ENCODE measurements at places on chromosomes 1 and 21.

DNA sequence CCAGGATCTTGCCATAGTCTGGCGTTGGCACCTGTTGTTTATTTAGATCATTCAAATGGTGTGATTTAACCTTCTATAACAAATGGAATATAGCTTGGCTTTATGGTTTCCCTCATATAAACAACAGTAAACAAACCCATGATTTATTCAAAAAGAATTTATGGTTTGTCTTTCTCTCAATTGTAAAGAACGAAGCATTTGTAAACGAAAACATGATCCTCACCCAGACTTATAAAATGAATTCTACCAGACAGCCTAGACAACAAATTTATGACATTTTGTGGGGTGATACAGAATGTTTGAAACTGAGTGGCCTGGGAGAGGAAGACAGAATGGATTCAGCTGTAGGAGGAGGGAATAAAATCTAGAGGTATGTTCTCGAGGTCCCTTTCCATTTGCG is 66.1 kb upstream of the PTGFR start:
- no peak for DNase-seq

GRCh38 chr1:32897082-32898049 is 3.8 kb downstream of the TMEM54 start:
- no peak for DNase-seq

DNA sequence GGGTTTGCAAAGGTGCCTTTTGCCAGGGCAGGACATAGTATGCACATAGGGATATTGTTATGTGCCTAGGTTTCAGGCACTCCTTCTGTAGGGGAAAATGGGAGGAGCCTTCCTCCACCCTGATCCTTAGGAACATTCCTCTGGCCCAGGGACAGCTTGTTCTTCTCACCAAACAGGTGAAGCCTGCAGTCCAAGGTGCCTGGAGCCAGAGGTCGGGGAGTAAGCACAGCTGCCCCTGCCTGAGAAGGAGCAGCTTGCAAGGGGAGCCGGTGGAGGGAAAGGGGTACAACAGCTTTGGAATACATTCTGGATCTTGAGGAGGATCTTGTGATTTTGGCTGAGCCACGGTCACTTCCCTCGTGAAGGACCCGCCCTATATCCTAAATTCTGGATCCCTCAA is 82.4 kb upstream of the CD1D start:
- no peak for DNase-seq

DNA sequence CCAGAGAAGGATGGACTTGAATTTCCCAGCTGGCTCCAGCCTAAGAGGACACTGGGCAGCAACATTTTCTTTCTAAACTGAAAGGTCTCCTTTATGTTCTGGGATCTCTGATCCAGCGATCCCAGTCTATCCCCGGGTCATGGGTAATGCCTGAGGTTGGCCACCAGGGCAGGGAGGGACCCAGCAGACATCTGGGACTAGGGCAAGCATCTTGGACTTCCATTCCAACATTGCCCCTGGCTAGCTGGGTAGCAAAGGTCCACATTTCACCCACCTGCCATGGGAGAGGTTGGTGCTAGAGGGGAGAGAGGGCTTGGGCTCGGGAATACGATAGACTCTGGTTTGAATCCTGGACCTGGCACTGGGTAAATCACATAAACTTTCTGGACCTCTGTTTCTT is 84.6 kb downstream of the LRRN2 start:
- no peak for DNase-seq

- no peak for DNase-seq
These were observed 62.8 kb downstream of the TOR3A start for GRCh38 chr1:179144626-179145025.

DNA sequence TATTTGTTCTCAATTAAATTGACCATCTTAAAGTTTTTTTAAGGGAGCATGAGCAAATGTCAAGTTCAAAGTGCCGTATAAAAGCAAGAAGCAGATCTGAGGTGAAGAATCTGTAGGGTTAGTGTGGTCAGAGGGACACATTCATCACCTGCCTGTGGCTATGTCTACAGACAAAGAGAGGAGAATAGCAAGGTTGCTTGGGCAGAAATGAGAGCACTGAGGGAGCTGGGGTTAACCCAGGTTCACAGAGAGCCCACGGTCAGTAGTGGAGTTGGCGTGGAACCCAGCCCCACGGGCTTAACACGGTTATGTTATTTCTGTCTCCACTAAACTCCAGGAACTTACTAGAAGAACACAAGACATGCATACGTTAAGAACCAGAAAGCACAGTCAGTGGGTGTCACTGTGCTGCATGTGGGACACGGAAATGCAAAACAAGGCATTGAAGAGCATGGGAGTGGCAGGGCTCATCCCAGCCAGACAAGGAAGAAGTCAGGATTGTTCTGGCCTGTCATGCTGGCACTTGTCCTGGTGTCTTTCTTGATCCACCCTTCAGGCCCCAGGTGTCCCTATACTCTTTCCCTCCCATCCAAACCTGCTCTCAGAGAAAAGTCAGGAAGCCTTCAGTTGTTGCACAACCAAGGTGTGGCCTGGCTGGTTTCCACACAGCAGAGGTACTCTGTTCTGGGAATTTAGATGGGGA is 95.5 kb upstream of the IVNS1ABP start:
- no peak for DNase-seq

DNA sequence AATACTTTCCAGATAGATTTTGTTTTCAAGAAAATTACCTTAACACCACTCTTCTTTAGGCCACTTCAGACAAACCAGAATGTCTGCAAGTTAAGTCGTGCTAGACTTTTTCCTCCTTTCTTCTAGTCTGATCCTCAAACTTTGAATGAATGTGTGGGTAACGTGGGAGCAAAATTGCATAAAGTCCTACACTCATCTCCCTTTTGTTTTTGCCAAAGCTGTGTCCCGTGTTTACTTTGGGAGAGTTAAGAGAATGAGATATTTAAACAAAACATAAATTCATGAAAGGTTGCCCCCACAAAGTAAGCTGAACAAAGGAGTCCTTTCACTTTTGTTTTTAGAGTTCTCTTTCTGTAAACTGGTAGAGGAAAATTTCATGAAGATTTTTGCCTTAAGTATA is 16.9 kb upstream of the VAMP3 start:
- DNase-seq, result no peak

DNA sequence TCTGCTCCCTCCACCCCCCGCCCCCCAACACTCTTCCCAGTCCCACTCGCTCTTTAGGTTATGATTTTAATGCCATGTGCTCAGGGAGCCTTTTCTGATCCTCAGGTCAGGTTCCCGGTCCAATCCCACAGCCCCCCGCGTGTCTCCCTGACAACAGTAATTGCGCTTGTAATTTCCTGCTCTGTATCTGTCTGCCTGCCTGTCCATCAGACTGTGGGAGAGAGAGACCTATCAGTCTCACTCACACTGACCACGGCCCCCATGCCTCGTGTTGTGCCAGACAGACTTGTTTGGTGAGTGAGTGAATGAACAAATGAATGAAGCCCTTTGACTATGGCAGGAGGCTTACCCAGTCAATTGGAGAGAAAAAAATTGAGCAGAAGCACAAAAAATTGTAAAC is 50.8 kb upstream of the ECE1 start:
- DNase-seq, result no peak

DNA sequence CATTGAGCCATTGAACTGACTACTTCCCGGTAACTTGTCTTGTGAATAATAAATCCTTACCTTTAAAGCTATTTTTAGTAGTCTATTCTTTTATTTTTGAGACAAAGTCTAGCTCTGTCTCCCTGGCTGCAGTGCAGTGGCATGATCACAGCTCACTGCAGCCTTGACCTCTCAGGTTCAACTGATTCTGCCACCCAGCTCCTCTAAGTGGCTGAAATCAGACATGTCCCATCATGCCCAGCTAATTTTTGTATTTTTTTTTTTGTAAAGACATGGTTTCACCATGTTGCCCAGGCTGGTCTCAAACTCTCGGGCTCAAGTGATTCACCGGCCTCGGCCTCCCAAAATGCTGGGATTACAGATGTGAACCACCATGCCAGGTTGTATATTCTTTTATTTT is 59.3 kb upstream of the PTGS2 start:
- no peak for DNase-seq

- DNase-seq, result no peak
These were observed 119.2 kb downstream of the TM2D1 start for GRCh38 chr1:61605607-61606321.

DNA sequence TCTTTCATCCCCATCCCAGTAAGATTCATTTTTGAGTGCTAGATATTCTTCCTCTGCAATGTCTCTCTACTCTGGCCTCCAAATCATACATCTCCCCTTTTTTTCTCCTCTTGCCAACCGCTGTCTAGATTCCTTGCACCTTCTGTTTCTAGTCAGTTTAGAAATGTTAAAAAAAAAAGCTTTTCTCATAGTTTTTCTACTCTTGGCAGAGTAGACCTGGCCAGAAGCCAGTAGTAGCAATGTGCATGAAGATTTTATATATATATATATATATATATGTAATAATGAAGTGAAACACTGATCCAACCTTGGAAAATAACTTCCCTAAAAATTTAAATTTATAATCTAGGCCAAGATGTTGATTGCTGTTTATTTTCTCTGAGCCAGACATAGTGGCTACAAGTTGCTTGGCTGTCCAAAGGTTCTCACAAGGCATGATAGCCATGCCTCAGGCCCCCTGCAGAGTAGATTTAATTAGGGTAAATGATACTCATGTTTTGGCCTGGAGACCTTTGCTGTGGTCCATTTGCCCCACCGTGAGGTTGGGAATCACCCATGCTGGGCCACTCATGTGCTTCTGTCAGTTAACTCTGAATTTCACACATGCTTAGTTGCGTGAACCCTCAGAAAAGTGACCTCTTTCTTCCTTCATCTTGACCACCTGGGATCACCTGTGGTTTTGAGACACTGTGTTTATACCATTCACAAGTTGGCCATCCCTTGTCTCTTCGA is 103.4 kb upstream of the KCNE2 start:
- DNase-seq, result no peak

DNA sequence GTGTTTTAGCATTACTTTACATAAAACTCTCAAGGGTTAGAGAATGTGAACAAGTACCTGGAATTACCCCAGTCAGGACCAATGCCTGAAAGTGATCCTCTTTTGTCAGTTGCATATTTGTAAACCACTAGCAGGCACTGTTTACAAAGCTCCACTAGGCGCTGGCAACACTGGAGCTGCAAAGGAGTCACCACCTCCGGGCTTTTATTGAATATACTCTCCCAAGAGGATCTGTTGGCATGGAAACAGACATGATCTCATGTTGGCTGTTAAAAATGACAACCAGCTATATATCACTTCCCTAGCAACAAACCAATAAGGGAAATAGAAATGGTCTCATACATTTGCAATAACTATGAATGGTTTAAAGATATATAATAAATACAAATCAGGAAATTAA is 116.0 kb downstream of the TTLL7 start:
- no peak for DNase-seq

- DNase-seq, result no peak
These were observed 88.9 kb upstream of the COL11A1 start for GRCh38 chr1:103197216-103197615.

GRCh38 chr1:67429011-67429527 is 1.1 kb downstream of the SERBP1 start:
- peak; percentile 53 for DNase-seq

DNA sequence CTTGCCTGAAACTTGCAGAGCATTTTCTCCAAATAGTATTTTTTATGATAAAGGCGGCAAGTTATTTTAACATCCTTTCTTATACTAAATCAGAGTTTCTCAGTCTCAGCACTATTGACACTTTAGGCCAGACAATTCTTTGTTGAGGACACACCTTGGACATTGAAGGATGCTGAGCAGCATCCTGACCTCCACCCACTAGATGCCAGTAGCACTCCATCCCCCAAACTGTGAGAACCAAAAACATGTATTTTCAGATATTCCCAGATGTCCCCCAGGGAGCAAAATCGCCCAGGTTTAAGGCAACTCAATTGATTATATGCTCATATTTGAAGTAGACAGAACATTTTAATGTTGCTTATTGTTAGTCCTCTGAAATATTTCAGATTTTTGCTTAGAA is 299.4 kb downstream of the ZP4 start:
- DNase-seq, result no peak

DNA sequence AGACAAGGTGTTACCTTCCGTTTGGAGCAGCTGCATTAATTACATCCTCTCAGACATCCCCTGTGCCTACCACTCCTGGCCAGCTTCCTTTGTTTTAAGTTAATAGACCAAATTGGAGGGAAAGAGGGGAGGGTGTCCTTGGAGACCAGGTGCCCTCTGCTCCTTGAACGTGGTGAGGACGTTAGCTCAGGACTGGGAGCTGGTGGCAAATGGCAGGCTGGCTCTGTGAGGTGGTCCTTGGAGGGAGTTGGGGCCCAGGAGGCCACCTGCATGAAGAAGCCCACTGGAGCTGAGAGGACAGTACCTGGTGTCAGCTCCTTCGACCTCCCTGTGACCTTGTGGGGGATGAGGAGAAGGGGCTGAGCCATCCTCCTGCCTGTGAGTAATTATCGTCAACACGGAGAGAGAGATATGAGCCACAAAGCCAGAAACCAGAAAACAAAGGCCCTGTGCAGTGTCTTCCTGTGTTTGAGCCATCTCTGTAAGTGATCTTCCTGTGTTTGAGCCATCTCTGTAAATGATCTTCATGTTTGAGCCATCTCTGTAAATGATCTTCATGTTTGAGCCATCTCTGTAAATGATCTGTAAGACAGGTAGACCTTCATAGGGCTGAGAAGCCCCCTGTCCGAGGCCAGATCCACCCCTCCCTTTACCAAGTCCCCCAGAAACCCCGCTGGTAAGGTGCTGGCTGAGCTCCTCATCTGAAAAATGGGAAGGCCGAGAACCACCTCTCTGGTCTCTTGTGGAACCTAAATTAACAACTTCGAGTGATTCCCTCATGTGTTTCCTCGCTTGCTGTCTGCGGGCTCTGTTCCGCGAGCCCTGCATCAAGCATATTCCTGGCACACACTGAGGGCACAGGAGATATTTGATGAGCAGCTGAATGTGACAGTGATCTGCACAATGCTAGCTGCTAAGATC is 126.0 kb downstream of the CAMTA1 start:
- DNase-seq, result no peak

DNA sequence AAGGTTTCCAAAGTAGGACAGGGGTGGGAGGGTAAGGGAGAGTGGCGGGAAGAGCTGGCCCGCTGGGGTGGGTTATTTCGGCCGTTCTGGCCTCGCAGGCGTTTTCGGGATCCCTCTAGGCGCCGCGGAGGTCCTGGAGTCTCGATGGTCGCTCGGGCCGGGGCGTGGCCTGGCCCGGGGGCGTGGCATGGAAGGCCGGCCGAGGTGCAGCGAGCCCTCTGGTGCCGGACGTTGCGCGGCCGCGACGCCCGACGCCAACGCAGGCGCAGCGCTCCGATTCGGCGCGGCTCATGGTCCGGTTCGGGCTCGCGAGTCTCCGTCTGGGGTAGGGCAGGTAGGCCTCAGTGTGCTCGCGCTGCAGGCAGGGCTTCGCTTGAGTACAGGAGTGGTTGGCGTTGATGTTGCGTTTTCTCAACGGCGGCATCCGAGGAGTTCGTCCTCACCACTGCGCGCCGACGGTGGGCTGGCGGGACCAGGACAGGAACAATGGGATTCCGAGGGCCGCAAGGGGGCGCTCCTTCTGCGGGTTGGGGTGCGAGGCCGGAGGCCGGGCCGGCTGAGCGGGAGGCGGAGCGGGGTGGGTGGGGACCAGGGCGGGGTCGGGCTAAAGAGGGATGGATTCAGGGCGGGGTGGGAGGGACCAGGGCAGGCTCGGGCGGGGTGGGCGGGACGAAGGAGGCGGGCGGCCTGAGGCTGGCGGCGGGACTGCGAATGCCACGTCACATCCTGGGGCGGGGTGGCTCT is at the start of gene PGBD2:
Gene PGBD2, plus strand, starts transcription at position 227 of the 744 bp plus-strand sequence. CDS start 7,628 bp downstream, outside the sequence.
- peak; percentile 96 for DNase-seq
